CD4-positive, alpha-beta T cell treated with Interferon alpha-2 for 1 hour (primary cell): ENCODE measurements at places on chromosomes 6 and 20.

DNA sequence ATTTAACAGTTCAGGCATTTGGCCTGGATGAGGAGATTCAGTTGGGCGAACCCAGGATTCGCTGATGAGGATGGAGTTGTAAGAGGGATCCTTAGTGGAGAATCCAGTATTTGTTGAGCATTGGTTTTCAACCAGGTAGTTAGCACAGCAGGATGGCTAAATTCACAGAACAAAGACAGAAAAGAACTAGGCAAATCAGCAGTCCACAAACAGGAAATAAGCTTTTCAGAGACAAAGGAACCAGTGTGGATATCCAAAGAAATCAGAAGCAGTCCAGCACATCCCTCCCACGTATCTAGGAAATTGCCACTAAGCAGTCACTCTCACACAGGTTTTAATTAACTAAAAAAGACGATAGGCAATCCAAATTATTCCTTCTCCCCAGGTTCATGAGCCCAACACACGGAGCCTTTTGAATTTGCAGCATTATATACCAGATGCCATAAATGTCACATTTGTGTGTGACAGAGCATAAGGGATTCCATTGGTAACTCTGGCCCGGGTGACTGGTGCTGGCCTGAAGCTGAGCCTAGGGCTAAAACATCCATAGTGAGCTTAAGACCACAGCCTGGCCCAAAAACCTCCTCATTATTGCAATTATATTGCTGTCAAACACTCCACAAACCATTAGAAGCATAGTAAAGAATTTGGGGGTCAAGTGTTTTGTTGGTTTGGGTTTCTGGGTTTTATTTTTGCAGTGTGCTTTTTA is 131.5 kb downstream of the SOBP start:
- DNase-seq, result no peak

DNA sequence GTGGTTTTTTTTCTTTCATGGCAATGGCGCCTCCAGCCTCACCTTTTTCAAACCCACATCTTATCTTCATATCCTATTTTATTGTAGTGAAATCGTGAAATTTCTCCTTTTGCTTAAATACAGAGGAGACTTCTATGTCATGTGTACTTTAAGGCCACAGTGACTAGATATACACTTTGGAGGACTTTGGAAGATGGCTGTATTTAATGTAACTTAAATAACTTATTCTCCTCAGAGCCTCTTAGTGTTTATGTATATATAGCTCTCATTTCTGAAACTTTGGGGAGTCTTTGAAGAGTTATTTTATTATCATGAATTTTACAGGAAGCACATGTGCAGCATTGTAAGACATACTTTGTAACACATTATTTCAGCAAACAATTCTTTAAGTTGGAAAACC is 968 bp downstream of the LAMA2 start:
- DNase-seq, result no peak

DNA sequence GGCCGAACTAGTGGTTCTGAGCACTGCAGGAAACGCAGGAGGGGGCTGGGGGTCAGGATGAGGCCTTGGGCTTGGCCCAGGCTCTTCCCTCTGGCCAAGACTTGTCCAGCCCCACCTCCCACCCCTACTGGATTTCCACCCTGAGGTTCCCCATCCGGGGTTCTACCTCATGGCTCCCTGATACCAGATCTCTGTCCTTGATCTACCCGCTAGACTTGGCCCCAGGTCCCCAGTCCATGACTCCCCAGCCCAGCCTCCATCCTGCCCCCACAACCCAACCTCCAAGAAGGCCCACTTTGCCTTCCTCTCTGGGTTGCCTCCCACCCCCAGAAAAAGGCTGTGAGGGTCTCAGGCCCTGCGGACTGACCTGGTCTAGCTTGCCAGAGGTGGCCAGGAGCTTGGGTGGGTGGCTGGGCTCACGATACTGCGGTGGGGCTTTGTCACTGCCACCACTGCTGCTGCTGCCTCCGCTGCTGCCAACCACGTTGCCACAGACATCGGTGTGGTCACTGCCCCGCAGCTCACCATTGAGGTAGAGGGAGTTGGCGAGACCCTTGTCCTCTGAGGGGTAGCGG is 6.8 kb upstream of the FASTKD5 start:
- no peak for DNase-seq

DNA sequence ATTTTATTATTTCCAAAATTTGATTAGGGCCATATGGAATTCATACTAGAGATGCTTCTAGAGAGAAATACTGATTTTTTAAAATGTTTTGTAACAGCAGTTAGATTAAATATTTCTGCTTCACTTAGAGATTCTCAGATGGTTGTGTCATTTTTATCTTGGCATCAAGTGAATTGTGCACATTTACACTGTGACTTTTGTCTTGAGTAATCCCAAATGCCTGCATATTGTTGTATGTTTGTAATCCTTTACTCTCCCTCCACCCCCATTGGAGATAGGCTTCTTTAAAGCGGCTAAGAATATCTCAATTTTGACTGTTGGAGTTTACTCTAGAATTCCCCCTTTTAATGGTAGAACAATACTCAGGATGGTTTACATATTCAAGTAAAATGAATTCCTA is 19.0 kb downstream of the STX16 start:
- DNase-seq, result no peak

GRCh38 chr20:33900521-33901131 is 89.5 kb downstream of the CHMP4B start:
- no peak for DNase-seq

DNA sequence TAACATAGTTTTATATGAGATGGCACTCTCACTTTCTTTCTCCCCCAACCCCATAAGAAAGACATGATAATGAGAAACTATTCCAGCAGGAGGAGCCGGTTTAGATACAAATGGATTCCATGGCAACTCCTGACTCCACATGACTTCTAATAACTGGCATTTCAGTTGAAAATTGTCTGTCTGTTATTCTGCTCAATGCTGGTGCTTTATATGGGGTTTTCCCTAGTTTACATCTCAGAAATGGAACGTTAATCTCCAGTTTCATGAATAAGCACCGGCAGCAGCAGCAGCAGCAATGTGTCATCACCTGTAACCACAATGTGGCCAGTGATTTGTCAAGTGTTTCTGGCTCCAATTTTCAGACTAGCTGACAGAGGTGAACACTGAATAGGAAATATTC is 8.0 kb upstream of the SIM1 start:
- DNase-seq, result no peak

DNA sequence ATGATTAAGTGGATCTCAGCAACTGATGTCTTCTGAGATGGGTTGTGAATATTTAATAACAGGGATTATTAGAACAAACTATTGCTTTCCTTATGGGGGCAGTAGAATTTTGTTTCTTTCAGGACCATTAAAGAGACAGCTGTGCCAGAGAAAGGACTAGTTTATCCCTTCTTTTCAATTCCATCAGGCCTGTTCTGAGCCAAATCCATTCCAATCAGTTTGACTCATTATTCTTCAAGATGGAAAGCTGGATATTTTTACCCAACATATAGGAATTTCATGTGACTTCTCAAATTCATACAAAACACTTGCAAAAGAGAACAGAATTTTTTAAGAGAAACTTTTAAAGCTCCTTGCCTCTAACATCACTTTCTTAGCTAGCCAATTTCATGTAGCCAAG is 722.0 kb upstream of the FLRT3 start:
- no peak for DNase-seq

GRCh38 chr6:82362144-82362543 is 1.5 kb upstream of the TPBG start:
- DNase-seq, result no peak

- no peak for DNase-seq
Observed at GRCh38 chr6:32980488-32981038, 12.2 kb downstream of the BRD2 start.

- no peak for DNase-seq
Observed at GRCh38 chr6:129536271-129536670, 173.7 kb downstream of the ARHGAP18 start.

DNA sequence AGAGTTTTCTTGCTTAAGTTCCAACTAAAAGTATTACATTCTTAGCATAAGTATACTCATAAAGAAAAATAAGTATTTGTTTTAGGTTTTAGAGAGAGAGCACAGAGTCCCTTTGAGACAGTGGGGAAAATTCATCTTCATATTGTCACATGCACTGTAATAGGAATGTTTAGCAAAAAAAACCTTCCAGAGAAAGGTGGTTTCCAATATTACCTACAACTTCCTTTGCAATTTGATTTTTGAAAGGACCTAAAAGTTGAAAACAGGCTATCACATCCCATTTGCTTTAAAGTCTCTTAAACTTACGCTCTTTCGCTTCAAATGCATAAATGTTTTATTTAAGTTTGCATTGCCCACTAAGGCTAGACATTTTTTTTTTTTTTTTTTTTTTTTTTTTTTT is 86.4 kb downstream of the OPRM1 start:
- DNase-seq, result no peak

DNA sequence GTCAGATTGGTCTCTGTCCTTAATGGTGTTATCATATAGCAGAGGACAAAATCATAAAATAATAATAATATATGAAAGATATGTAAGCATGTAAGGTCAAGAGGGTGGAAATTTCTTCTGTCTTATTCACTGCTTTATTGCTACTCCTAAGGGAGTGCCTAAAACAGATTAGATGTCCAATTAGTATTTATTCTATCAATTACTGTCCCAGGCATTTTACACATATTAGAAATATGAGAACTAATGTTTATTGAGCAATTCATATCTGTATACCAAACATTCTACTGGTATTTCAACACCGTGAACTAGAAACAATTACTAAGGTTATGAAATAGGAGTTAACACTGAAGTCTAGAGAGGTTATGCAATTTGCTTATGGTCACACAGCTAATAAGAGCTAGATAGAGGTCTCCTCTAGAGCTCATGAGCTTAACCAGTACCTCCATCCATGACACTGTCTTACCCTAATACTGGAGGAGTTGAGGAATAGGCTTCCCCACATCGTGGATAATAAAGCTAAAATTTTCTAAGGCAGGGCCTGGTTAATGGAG is 302.3 kb downstream of the PLCB1 start:
- DNase-seq, result no peak

- DNase-seq, result no peak
Observed at GRCh38 chr6:7048894-7049293, 58.9 kb upstream of the RREB1 start.

GRCh38 chr6:12661432-12662089 is 55.0 kb upstream of the PHACTR1 start:
- DNase-seq, result no peak

GRCh38 chr6:79544299-79544927 is 7.2 kb upstream of the LCA5 start:
- no peak for DNase-seq

GRCh38 chr6:90790058-90790457 is 203.2 kb upstream of the MAP3K7 start:
- no peak for DNase-seq

- no peak for DNase-seq
Observed at GRCh38 chr20:58522666-58523065, 7.5 kb upstream of the APCDD1L start.

DNA sequence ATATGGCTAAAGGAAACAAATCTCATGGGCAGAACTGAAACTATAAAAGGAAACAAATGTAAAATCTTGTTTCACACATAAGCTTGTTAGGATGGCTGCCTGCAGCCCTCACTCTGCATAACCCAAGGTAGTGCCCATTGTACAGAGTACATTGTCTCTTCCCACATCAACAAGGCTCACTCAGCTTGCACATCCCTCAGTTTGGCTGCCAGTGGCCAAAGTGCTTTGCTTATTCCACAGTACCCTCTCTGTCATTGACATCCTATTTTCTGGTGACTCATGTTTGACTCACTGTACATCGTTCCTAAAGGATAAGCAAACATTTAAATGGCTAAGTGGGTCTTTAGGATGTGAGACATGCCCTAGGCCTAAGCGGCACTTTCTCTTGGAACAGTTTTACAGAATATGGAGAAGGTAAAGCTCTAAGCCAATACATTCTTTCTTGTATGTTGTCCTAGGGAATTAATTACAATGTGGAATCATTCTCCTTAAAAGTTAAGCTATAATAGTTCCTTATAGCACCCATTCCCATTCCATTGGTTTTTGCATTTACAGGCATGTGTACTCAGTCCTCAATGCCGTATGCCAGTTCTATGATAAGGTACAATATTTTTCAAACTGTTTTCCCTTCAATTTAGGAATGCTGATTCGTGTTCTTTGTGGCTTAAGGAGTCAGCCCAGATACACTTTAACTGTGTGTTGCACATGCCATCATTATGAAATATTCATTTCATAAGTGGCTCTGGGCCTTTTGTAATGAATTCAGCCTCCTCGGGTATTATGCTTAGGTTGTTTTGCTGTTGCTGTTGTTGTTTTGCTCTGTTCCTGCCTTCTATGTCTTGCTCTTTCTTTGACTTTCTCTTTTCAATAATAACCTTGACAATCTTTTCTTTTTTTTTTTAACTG is 5.5 kb downstream of the ANKEF1 start:
- no peak for DNase-seq
